ENCODE measurements at places on chromosomes 12 and 14.

GRCh38 chr14:22487401-22487800, 101.6 kb downstream of the DAD1 start:
- DNase-seq = no peak

DNA sequence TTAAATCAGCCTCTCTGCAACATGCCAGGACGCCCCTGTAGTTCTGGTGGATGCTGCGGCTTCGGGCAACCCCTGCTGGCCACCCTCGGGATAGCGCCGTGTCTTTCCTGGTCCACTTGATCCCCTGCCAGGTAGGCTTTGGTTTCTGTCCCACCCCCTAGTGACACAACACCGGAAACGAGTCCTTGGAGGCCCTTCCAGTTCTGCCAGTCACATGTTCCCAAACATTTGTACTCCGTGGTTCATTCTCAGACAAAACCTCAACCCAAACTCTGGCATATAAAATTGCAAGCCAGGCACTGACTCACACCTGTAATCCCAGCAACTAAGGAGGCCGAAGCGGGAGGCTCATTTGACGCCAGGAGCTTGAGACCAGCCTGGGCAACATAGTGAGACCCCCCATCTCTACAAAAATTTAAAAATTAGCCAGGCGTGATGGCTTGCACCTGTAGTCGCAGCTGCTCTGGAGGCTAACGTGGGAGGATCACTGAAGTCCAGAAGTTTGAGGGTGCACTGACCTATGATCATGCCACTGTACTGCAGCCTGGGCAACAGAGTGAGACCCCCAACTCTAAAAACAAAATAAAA, 37.0 kb downstream of the RASAL1 start:
- DNase-seq = no peak

DNA sequence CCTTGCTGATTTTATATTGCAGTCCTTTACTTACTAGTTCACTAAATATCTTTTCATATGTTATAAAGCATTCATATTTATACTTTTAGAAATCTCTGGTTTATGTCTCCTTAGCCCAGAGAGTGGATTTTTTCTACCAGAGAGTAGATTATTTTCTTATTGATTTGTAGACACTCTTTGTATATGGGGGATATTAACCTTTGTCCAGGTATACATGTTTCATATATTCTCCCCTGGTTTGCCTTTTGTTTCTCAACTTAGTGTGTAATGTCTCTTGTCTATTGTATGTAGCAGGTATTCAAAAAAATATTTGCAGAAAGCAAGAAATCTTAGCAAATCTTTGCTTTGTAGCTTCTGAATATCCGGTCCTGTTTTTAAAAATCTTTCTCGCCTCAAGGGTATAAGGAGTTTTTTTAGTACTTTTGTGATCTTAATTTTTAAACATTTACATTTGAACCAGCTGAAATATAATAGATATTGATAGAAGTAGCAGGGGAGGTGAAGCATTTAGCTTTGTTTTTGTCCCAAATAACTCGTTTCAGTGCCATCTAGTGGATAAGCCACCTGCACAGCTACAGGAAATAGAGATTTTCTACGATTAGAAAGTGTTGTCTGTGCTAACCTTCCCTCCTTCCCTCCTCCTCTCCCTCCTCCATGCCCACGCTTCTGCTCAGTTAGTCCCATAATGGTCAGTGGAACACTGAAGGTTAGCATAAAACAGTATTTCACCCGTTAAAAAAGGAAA, 97.0 kb downstream of the PHETA1 start:
- DNase-seq = no peak

- DNase-seq = no peak
Measured at GRCh38 chr14:30798516-30798915, 75.8 kb upstream of the COCH start.

DNA sequence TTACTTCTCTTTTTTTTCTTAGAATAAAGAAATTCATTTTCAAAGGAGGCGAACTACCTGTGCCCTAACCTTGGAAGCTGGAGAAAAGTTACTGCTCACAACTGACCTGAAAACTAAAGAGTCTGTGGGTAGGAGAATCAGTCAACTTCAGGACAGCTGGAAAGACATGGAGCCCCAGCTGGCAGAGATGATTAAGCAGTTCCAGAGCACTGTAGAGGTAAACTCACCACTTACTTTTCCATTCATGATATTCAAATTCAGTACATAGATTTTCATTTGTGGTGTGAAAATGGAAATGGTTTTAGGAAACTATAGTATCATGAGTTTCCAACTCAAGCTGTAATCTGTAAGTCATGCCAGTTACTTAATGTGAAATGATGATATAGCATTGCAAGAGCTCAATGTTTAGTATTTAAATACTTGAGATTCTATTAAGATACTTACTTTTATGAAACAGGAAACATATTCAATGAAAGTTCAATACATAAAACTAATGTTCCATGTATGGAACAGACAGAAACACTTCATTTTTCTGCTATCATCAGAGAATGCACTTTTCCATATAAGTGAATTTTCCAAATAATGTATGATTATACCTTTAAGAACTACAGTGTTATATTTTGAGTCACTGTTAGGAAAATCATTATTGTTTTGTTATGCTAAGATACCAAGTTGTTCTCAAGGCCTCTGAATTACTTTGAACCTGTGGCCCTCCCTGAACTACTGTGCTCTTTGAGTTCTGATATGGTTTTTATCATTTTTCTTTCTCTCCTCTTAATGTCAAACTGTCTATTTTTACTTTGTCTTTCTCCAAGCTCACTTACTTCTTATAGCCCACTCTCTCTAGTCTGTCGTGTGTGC, 119.0 kb downstream of the ESR2 start:
- no peak for DNase-seq

- DNase-seq = no peak
Measured at GRCh38 chr12:74337951-74338350, 199.7 kb upstream of the ATXN7L3B start.

DNA sequence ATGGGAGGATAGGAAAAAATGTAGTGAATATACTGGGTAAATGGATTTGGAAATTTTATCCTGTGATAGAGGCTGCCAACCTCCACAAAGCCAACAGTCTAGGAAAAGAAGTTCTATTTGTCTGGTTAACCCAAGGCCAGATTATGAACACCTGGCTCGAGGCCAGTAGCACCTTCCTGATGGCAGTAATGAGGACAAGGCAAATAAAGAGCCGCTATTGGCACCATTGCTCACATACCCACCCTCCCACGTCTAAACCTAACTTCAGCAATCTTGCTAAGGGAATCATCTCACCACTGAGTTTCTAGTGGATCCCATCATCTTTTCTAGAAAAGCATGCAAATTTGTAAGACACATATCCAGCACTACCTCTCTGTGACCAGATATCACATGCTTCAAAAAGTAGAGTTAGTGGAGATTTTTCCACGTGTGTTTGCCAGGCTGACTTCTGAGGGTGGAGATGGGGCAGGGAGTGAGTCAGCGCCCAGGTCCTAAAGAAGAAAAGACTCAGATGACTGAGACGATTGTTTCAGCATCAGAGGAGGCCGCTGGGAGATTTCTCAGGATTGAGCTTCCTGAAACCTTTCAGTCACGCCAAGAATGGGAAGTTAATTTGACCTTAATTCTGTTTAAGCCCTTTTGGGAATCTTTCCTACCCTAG, 362.9 kb downstream of the EMP1 start:
- no peak for DNase-seq

Measured in stimulated activated CD4-positive, alpha-beta T cell treated with anti-CD3 and anti-CD28 coated beads, Interleukin-1b, Interleukin-23, amount 100 ng/mL, for 1 hour (primary cell).